Kidney epithelial cell (primary cell): ENCODE measurements at places on chromosomes 3 and 15.
A peak's percentile ranks its signal among the peaks of the same experiment; 100 is the strongest.

- peak; percentile 38 for DNase-seq
Measured at GRCh38 chr15:100966997-100967396, 47.8 kb downstream of the LRRK1 start.

DNA sequence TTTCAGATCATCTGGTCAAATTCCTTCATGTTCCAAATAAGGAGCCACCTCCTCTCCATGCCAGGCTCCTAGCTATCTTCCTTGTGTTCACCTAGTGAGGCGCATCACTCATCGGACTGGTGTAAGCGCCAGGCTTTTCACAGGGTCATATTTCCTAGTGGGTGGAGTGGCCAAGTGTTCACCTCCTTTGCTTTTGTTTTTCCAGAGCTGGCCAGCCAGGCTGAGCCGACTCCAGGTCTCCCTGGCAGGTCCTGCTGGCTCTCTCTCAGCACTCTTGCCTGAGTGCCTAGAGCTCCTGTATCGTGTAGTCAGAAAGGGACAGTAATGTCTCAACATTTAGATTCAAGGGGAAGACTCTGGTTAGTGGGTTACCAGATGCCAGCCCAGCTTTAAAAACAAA is 31.0 kb downstream of the HEG1 start:
- DNase-seq, result no peak

DNA sequence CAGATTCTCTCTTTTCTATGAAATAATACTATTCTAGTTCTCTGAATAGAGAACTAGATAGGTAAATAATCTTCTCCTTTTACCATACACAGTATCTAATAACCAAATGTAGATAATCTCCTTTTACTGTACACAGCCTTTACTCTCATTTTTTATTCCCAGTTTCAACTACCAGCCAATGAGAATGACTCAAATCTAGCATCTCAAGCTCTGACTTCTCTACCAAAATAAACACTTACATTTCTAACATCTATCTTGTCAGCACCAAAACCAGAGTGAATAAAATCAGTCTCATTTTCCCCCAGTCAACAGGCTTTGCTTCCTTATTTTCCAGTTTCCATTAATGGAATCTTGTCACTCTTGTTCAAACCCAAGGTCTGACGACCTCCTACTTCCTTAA is 36.9 kb downstream of the LRRFIP2 start:
- no peak for DNase-seq

DNA sequence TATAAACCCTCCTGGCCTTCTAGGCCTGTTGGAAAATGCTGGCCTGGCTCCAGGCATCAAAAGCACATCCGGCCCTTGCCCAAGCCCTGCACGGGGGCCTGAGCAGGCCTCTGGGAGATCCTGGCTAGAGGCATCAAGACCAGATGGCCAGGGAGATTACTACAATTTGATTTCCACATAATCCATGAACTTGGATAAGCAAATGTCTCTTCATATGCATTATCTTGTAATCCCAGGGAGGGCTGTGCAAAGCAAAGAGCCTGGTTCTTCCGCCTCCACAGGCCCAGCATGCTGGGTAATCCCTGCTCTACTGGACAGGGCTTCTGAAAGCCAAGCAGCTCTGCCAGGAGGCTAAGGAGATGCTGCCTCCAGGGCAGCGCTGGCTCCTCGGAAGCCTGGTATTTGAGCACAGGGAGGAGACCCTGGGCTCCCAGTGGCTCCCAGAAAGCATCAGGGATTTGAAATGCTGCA is 18.2 kb downstream of the MRPL46 start:
- DNase-seq, result no peak

DNA sequence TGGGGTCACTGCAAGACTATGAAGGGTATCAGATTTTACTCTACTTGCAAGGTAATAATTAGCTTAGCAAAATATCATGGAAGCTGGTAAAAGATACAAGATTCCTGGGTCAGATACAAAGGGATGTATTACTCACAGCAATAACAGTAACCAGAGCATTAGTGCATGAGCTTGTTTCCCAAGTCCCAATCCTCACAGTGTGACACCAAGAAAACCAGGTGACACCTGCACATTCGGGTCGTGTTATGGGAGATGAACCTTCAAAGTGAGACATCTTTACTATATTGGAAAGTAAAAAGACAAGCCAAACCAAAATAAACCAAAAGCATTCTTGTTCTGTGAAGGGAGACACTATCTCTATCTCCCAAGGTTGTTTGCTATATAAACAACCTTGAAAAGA is 528.7 kb upstream of the TGFBR2 start:
- DNase-seq, result no peak

- no peak for DNase-seq
Measured at GRCh38 chr15:51270706-51271105, 67.7 kb downstream of the CYP19A1 start.

GRCh38 chr15:96497951-96498350 is 167.5 kb downstream of the NR2F2 start:
- no peak for DNase-seq

DNA sequence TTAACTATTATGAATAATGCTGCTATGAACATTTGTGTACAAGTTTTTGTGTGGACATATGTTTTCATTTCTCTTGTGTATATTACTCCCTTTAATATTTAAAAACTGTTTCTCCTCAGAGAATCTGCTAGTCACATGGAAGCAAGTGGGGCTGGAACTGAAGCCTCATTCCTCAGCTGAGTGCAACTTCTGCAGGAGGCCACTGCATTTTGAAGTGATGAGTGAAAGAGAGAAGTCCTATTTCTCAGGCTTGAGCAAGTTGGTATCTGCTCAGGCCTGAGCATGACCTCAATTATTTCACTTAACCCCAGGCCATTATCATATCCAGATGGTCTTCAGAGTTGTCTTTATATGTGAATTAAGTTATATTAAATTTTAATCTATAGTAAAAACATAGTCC is 11.5 kb downstream of the TLR9 start:
- DNase-seq, result no peak

DNA sequence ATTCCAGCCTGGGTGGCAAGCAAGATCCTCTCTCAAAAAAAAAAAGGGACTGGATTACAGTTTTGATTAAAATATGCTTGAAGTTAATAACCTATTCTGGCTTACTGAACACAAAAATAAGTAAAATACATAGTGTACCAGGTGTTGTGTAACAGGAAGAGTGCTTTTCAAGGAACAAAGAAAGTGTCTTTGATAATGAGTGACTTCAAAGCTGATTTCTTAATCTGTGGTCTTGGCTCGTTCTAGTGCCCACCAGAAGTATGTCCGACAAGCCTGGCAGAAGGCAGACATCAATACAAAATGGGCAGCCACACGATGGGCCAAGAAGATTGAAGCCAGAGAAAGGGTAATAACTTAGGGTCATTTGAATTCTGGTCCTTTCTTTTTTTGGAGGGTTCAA is 4.0 kb downstream of the RPL14 start:
- no peak for DNase-seq

DNA sequence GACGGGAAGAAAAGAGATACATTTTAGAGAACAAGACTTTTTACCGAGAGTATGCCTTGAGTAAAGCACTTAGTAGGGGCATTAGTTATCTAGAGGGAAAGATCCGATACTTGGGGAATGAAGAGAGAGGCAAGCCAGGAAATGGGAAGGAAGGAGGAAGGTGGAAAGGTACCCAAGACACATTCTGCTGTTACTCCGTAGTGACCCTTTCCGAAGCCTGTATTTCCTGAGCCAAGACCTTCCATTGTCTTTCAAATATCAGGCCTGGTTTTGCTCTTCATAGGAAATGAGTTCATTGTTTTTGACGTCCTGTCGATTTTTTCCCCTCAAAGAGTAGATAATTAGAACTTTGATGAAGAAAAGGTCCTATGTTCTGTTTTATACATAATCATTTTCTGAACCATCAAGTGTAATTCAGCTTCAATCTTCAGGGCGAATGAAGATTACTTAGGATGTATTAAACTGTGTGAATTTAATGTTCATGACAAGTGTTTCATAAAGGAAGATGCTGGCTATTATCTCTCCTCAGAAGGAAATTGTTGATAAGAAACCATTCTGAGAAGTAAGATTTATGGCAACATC is 95.7 kb downstream of the PPM1L start:
- DNase-seq, result no peak

- no peak for DNase-seq
Measured at GRCh38 chr3:13520326-13520880, 28.5 kb upstream of the FBLN2 start.

DNA sequence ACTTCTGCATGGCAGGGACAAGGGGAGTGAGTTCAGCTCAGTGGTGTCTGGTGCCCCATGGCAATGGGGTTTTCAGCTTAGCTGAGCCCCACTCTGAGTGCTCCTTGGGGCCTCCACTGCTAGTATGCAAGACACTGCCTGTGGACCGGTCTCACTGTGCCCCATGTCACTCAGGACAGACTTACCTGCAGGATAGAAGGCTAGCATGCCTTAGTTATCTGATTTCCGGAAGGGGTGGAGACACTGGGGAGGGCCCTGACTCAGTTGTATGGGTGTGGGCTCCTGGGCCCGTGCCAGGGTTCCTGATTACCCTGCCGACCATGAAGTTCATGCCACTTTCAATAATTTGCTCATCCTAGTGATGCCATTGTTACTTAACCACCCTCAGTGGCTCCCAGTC is 4.3 kb upstream of the SLC6A20 start:
- no peak for DNase-seq

DNA sequence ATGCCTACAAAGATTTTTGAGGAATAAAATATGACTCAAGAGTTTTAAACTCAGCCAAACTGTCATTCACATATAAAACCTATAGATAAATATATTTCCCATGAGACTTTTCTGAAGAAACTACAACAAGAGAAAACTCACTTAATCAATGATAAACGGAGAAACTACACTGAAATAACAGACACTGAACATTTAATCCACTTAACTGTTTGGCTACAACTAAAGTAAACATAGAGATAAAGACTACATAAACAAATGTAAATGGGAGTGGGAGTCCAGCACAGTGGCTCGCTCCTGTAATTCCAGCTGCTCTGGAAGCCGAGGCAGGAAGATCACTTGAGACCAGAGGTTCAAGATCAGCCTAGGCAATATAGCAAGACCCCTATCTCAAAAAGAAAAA is 79.2 kb downstream of the MEX3B start:
- DNase-seq, result no peak

GRCh38 chr3:63974451-63974850 is 48.8 kb downstream of the PSMD6 start:
- no peak for DNase-seq

DNA sequence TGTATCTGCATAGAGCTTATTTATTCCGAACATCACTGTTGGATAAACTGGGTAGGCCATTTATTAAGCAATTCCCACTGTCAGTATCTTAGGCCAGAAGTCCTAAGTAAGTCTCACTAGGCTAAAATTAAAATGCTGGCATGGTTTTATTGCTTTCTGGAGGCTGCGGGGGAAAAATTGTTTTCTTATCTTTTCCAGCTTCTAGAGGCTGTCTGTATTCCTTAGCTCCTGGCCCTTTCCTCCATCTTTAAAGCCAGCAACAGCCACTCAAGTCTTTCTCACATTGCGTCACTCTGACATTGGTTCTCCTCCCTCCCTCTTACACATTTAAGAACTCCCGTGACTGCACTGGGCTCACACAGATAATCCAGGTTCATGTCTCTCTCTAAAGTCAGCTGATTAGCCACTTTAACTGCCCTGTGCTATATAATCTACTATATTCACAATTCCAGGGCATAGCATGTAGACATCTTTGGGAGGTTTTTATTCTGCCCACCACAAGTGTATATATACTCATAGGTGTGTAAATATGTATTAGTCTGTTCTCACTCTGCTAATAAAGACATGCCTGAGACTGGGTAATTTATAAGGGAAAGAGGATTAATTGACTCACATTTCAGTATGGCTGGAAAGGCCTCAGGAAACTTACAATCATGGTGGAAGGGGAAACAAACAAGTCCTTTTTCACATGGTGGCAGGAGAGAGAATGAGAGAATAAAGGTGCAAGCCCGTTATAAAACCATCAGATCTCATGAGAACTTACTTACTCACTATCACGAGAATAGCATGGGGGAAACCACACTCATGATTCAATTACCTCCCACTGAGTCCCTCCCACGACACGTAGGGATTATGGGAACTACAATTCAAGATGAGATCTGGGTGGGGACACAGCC is 113.5 kb upstream of the SLC7A14 start:
- no peak for DNase-seq

DNA sequence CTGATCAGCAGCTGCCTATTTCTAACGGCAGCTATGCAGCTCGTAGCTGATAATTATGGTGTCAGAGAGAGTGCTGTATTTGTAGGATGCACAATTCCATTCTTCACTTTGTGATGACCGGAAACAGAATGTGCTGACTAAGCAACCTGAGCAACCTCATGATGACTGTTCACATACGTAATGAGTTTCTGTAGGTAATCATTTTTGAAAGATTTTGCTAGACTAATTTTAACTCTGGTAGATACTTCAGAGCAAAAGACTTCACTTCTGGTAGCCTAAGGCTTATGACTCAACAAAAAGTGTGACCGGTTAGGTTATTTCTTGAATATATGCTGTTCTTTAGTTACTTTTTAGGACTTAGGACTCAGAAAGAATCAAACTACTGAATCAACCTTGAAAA is 567.7 kb downstream of the NAALADL2 start:
- no peak for DNase-seq

DNA sequence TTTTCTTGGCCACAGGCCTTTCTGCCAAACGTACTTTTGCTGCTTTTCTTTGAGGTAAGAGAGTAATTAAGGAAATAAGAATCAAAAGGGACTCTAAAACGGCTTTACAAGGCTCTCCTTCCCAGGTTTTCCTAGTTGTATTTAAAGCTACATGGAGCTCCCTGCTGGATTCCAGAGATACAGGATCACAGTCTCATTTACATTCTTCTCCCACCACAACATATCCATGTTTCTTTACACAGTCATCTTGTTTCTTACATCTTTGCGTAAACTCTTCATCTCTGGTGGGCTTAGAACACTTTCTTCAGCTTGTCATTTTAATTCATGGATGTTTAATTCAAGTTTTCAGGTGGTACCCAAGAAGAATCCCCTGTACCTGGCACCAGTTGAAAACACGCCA is 117.6 kb upstream of the BFSP2 start:
- no peak for DNase-seq

DNA sequence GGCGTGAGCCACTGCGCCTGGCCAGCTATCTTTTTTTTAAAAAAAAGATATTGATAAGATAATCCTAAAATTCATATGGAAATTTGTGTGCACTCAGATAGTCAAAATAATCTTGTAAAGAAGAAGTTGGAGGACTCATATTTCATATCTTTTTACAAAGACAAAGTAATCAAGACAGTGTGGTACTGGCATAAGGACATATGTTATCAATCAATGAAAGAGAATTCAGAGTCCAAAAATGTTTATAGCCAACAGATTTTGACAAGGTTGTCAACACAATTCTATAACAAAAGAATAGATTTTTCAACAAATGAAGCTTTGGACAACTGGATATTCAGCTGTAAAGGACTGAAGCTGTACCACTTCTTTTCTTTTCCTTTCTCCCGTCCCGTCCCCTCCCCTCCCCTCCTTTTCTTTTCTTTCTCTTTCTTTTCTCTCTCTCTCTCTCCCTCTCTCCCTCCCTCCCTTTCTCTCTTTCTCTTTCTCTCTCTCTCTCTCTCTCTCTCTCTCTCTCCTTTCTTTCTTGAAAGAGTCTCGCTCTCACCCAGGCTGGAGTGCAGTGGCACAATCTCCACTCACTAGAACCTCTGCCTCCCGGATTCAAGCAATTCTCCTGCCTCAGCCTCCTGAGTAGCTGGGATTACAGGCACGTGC is 126.8 kb downstream of the GSK3B start:
- no peak for DNase-seq
